ENCODE measurements at places on chromosomes 2 and 18.

DNA sequence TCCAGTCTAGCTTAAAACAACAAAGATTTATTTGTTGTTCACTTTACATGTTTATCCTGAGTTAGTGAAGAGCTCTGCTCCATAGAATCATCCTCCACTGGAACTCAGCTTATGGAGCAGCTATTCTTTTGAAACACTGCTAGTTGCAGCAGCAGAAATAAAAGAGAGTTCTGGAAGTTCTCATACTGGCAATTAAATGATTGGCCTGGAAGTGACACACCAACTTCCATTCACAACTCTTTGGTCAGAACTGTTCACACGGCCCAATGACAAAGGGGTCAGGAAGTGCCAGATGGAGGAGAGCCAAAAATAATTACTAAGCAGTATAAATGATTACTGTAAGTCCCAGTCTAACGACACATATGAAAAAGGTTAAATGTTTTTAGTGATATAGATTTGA is 39.1 kb downstream of the FBXO11 start:
- peak; percentile 16 for DNase-seq

- no peak for DNase-seq
Observed at GRCh38 chr2:70708376-70709199, 59.4 kb downstream of the ADD2 start.

GRCh38 chr2:64477979-64478378 is 24.0 kb downstream of the LGALSL start:
- no peak for DNase-seq

DNA sequence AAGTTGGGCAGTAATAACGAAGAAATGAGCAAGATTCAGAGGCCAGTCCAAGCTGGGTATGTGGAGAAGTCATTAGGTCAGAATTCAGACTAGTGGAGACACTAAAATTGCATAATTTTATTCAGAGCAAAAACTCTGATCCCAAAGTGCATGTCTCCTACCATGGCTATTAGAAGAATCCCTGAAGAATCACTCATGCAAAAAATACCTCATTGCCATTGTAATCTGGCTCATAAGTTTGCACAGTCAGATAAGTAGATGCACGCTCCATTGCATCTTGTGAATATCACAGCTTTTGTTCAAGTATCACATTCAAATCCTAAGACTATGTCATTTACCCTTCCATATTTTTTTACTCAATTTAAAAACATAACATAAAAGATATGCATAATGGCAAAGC is 692.2 kb upstream of the KLHL29 start:
- no peak for DNase-seq

- no peak for DNase-seq
Observed at GRCh38 chr2:233811732-233812131, 33.6 kb downstream of the MROH2A start.

GRCh38 chr18:47689371-47689770 is 241.1 kb downstream of the SMAD2 start:
- no peak for DNase-seq

DNA sequence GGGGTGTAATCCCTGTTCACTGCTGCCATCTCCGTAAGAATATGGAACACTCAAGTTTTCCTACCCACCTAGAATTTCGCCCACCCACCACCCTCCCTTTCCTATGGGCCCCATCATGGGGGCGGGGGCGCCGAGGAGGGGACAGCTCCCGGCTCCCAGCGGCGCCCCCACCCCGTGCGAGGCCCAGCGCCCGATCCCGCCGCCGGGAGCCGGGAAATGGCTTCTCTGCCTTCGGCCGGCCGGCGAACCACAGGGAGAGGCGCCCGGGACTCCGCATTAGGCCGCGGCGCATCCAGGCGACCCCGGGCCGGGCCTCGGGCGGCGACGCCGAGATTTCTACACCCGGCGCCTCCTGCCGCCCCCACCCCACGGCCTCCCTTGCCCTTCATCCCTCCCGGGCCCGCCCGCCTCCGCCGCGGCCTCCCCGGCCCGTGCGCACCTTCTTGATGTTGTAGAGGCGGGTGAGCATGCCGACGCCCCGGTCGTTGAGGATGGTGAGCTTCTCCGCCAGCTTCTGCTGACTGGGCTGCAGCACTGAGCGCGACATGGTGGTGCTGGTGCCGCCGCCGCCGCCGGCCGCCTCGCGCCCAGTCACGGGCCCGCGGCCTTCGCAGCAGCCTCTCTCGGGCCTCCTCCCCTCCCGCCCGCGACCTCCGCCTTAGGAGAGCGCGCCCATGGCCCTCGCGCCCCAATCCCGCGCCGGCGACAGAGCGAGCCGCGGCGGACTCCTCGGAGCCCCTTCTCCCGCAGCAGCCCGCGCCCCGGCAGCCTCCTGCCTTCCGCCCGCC is 510 bp downstream of the NCKAP1 start:
- peak; percentile 29 for DNase-seq

DNA sequence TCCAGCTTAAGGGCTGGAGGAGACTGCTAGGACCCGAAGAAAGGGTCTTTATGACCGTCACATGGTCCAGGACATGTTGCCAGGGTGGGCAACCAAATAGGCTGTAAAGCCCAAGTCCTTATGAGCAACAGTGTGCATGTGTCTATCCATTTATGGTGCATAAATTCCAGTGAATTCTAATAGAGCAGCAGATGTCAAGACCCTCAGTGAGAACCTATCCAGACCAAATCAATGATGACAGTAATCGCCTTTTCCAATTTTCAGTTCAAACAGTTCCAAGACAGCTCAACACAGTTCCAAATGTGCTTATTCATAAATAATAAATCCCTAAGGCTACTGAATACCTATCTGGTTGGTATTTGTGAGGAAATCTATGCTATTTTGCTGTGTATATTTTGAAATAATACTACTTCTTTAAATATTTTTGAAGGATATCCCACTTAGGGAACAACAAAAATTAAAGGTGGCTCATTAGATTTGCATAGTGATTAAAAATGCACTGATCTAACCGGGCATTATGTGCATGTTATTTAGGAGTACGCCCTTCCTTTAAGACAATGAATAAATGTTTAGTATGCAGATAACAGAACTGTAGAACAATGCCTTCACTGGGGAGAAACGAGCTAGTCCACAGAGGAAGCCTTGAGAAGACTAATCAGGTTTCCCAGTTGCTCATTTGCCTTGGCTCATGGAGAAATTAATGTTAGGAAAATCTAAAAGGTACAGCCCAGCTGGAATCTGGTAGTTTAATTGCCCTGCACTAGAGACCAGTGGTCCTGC is 519.5 kb upstream of the CHAC2 start:
- no peak for DNase-seq
